ENCODE measurements at places on chromosomes 1 and 21.

GRCh38 chr1:225746361-225747179 is 31.1 kb upstream of the SRP9 start:
- peak; percentile 98 for DNase-seq

DNA sequence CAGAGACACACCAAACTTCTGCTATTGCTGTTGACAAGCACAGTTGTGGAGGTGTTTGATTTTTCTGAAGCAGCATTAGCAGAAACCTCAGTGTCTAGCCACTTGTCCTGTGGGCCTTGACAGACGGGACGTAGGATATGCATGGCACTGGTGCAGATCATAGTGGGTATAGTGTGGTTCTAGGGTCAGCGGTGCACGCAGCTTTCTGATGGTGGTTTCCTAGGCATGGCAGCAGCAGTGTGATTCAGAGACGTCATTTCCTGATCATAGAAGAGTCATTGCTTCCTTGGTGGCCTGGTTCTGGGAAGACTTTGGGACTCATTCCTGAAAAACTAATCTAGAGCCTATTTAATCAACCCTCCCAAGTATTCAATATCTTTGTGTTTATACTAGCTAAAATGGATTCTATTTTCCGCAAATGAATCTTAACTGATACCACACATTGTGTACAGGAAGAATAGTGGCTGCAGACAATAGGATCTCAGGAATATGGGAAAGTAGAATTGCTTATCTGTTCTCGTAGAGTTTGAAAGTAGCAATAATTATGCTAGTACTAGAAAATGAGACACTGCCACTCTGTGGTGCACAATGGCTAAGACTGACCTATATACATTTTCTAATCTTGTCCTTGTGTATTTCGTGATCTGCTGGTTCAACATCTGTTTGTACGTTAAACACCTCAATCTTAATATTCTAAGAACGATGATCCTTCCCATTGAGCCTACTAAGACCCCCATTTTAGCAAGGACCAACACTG is 2.8 kb upstream of the USP1 start:
- no peak for DNase-seq

DNA sequence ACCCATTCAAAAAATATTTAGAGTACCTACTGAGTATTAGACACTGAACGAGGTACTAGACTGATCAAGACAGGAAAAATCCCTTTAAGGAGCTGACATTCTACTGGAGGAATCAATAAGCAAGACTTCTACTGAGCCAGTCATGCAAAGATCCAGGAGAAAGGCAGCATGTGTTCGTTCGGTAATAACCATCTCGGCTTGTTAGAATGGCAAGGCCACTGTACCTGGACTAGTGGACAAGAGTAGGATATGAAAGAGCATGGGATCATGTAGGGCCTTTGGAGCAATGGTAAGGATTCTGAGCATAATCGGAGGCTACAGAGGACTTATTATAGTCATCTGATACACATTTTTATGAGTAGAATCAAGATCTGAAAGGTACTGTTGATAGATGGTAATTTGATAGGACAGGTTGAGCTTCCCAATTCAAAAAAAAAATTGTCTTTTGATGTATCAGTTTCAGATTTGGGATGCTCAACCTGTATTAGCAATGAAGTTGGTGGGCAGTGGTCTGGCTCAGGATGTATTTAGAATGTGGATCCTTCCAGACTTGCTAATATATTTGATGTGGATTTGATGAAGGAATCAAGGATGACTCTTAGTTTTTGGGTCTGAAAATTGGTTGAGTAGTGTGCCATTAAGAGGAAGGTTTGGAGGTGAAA is 2.3 kb downstream of the COX20 start:
- peak; percentile 62 for DNase-seq

GRCh38 chr1:198543670-198544260 is 3.3 kb upstream of the ATP6V1G3 start:
- no peak for DNase-seq

DNA sequence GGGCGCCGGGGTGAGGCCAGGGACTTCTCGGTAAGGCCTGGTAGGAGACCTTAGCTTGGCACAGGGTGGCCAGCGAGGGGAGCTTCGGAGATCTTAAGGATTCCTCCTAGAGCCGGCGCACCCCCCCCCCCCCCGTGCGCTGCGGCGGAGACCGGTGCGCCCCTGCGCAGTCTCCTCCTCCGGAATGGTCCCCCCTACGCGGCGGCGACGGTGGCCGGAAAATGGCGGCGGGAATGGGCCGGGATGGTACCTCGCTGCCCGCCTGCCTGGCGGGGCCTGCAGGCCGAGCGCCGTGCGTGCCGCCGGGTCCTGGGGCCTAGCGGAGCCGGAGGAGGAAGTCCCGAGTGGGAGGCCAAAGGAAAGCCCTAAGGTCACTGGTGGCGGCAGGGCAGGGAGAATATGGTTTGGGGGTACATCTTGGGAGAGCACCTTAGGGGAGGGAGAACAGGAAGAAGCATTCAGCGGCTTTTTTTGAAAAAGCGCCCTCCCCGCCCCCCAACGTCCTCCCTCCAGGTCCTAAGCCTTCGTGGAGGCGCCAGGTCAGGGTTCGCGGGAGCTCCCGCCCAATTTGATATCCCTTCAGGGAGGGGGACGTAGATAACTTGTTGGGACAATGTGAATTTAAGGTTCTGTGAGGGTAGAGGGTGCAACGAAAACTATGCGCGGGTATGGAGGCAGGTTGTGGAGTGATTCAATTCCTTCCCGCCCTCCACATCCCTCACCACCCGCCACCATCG is 429 bp downstream of the SRRM1 start:
- DNase-seq = peak; percentile 52

GRCh38 chr1:193340331-193340730 is 153.9 kb upstream of the B3GALT2 start:
- no peak for DNase-seq

- no peak for DNase-seq
These were observed 9.1 kb upstream of the SPRR4 start for GRCh38 chr1:152961226-152961891.

GRCh38 chr21:33063375-33063883 is 6.5 kb upstream of the OLIG1 start:
- no peak for DNase-seq

- no peak for DNase-seq
These were observed 79.0 kb downstream of the PCP4 start for GRCh38 chr21:39946199-39946598.

DNA sequence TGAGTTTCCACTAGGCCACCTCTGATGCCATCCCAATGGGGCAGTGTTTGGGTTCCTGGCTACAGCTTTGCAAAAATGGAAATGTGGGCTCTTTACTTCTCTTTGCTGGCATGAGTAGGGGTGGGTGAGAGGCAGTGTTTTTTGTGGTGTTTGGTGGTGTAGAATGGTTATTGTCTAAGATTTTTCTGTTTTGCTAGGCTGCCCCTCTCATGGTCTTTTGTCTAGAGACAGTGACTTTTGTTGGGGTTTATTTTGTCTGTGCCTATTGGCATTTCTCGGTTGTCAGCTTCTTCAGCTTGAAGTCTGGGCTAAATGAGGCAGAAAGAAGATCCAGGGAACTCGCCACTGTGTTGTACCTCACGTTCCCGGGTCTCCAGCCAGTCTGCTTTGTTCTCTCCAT is 112.1 kb downstream of the CENPF start:
- DNase-seq = no peak

DNA sequence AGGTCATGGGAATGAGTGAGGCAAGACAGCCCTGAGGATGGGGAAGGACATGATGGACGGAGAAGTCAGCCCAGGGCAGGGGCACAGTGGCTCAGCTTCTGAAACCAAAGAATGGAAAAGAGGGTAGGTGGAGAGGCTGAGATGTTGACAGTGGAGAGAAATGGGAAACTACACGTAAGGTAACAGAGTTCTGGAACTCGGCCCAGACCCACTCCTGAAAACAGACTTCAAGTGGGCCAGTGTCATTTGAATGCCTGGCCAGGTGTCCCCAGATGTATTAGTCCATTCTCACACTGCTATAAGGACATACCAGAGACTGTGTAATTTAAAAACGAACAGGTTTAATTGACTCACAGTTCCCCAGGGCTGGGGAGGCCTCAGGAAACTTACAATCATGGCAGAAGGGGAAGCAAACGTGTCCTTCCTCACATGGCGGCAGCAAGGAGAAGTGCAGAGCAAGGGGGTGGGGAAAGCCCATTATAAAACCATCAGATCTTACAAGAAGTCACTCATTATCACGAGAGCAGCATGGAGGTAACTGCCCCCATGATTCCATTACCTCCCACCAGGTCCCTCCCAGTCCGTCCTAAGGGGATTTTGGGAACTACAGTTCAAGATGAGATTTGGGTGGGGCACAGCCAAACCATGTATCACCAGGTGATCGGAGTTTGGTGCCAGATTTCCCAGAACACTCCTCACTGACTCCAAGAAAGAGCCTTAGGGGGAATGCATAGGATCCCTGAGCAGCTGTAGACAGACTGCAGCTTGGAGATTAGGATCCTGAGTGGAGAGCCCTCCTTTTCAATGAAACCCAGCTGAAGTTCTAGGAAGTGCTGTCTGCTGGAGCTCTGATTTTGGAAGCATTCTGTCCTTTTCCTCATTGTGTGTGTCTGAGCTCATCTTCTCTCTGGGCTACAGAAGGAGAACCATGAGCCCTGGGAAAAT is 40.3 kb downstream of the FHAD1 start:
- DNase-seq = no peak

DNA sequence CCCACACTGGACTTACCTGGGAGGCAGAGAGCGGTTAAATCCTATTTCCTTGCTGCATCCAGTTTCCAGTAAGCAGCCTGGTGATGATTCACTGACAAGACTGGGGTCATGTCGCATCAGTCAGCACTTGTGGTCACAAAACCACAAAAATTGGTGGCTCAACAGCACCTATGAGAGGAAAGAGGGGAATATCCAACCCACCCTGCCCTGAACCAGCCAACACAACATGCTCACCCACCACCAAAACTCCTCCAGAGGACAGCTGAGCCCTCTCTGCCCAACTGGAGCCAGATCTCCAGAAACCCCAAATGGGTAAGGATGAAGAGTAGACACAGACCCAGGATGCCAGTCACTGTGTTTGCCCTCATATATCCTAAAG is 64.0 kb downstream of the CD46 start:
- no peak for DNase-seq

GRCh38 chr1:97764991-97765390 is 155.8 kb downstream of the DPYD start:
- DNase-seq = no peak

- peak; percentile 23 for DNase-seq
These were observed 62.5 kb downstream of the TMCO4 start for GRCh38 chr1:19737104-19737825.

GRCh38 chr21:19998453-19998852 is 999.8 kb upstream of the NCAM2 start:
- DNase-seq = no peak

- DNase-seq = no peak
These were observed 918.0 kb downstream of the LTN1 start for GRCh38 chr21:28074676-28075075.

DNA sequence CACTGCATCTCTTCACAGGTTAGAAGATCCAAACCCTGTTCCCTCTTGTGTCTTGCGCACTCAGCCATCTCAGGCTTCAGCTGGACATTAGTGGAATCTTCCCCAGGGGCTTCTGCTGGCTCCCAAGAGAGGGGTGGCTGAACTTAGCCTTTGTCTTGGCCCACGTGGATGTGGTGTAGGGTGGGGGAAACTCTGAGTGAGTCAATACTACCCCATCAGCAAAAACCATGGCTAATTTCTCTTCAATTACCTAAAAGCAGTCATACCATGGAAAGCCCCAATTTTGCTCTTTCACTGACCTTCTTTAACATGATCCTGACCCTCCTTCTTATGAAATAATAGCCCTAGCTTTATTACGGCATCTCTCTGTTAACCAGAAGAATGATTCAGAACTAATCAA is 72.5 kb upstream of the RAB3GAP2 start:
- DNase-seq = no peak

- no peak for DNase-seq
These were observed 41.4 kb upstream of the VASH2 start for GRCh38 chr1:212908971-212909370.

DNA sequence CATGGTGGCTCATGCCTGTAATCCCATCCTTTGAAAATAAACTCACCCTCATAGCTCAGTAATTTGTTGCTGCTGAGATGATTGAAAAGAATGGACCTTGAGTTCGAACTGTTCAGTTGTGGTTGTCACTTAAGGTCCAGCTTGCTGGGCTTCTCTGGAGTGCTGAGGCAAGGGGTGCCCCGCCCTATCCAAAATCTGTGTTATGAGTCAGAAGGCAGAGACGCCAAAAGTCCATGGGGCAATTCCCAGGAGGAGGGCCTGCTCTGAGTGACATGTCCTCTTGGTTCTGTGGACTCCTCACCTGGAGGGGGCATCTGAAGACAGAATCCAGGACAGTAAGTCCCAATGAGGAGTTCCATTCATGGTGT is 64.8 kb downstream of the MYOM3 start:
- no peak for DNase-seq

GRCh38 chr1:92380867-92381266 is 82.0 kb downstream of the RPAP2 start:
- no peak for DNase-seq

DNA sequence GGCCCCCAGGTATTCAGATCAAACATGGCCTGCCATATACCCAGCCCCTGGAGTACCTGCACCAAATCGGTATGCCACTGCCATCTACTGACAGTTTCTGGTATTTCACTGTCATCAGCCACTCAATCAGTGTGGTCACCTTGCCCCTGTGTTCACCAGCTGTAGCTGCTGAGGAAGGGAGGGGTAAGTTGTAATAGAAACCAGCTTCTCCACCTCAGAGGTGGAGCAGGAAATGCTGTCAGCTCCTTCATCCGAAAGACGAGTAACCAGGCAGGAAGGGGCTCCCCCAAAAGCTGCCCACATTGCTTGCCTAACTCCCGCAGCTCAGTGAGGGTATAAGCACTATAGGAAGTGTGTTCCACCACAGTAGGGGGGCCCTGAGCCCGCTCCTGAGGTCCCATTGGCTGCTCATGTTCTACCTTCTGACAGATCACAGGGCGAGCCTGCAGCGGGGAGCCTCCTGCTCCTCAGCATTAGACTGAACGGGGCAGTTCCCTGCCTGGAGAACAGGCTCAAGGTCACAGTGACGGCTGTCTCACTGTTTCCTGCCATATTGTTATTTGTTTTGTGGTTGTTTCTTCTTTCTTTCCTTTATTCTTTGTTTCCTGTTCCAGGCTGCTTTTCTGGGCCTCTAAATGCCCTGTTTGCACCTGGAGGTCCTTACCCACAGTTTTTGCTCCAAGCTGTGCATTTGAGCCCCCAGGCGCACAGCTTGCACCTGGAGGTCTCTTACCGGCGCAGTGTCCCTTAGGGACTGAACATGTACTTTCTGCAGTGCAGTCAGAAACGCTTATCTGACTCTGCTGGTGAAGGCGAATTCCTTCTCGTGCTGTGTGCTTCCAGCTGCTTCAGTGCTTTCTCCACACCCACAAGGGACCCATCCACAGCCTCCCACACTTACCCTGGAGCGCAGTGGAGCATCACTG is 1638.3 kb downstream of the MRPL39 start:
- DNase-seq = peak; percentile 99

- DNase-seq = no peak
These were observed 16.2 kb upstream of the SLC2A1 start for GRCh38 chr1:42974767-42975437.
